ENCODE measurements at places on chromosomes 3 and 15.

DNA sequence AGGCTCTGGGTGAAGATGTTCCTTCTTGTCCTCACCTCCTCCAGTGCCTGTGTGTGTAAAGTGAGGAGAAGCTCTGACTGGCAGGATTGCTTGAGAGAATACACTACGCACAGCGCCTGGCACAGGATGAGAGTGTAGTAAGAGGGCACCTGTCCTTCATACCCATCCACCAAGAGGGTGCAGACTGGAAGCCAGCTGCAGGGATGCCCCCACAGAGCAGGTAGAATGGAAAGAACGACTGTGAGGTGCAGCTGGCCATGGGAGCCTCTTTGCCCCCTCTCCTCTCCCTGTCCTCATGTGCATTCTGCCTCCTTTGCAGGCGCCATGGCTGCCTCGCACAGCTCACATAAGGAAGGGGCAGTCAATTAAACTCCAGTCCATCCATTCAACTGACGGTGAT is 12.3 kb downstream of the FBXL22 start:
- no peak for DNase-seq

DNA sequence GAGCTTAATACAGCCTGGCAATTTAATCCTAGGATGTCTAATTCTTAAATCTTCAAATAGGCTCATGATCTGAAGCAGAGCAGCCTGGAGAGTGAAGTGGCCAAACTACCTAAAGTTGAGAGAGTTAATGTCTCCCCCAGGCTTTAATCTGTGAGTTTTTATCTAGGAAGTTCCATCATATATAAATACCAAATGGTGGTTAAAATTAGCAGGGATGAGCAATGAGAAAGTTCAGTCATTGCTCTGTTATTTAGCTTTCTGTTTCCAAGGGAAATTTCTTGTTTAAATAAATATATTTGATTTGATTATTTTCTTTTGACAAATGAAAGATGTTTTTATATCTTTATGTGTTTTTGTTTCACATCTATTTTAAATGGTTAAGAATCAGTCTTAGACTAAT is 274.4 kb upstream of the UMPS start:
- DNase-seq, result no peak

- no peak for DNase-seq
Measured at GRCh38 chr3:184050217-184050847, 2.5 kb upstream of the HTR3C start.

DNA sequence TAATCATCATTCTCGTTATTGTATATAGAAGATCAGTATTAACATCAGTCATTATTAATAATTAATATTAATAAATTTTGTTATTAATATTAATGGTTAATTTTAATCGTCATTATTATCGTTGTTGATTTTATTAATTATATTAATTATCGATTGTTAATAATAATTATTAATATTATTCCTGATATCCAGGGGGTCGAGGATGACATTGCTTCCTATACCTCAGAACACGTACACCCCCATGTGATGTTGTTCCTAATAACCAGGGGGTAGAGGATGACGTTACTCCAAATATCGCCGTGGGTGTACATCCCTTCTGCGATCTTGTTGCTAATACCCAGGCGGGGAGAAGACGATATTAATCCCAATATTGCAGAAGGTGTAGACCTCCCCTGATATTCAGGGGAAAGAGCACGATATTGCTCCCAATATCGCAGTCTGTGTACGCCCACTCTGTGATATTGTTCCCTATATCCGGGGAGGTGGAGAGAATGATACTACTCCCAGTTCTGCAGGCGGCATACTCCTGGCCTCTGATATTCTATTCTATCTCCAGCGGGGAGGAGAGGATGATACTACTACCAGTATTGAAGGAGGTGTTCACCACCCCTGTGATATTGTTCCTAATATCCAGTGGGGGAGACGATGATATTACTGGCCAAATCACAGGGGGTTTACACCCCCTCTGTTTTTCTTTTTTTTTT is 22.3 kb upstream of the BMF start:
- DNase-seq, result no peak

GRCh38 chr15:62071711-62072308 is 5.0 kb downstream of the C2CD4A start:
- DNase-seq, result no peak

DNA sequence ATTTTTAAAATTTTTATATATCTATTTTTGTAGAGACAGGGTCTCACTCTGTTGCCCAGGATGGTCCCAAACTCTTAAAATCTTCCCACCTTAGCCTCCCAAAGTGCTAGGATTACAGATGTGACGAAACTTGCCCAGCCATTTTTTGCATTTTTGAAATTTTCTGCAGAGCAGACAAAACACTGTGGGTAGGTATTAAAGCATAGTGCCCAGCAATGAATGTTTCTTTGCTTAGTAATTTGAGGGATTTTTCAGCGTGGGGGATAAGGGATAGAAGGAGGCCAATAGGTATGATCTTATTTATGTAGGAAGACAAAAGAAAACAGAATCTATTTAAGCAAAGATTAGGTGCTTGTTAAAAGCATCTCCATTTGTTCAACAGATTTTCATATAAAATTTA is 446.8 kb upstream of the DPH6 start:
- no peak for DNase-seq

DNA sequence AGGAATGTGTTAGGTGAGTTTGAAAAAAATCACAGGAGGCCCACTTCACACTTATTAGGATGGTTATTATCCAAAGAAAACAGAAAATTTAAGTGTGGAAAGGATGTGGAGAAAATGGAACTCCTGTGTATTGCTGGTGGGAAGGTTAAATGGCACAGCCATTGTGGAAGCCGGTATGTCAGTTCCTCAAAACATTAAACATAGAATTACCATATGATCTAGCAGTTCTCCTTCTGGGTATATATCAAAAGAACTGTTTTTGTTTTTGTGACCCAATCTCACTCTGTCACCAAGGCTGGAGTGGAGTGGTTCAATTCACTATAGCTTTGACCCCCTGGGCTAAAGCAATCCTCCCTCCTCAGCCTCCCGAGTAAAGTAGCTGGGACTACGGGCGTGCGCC is 10.4 kb upstream of the ZFYVE19 start:
- DNase-seq, result no peak

DNA sequence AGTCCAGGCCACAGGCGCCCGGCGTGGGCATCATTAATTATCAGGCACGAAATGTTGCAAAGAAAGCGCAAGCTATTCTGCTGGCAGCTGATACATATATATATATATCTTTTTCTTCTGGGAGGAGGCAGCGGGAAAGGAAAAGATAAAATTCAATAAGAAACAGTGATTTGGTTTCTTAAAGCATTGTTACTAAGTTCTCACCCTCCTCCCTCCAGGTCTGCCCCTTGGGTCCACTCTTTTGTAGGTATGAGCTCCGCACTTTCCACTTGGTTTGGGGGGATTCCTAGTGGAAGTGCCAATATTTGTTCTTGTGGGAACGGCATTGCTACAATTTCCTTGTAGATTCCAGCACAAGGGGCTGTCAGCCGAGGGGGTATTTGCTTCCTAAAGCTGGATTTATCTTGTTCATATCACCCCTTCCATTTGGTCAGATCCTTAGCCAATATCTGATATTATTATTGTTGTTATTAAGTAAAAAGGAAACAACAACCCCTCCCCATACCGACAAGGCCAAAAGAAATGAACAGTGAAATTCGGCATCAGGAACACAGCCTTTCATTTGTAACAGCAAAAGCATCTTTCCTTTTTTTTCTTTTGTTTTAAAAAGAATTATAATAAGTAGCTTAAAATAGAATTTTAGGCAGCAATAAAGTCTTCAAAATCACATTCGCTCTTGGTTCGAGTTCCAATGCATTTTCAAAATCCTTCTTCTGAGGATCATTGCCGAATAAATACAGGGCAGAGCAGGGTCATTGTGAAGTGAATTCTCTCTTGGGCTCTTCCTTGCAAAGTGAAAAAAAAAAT is 15.6 kb downstream of the ZIC1 start:
- no peak for DNase-seq

DNA sequence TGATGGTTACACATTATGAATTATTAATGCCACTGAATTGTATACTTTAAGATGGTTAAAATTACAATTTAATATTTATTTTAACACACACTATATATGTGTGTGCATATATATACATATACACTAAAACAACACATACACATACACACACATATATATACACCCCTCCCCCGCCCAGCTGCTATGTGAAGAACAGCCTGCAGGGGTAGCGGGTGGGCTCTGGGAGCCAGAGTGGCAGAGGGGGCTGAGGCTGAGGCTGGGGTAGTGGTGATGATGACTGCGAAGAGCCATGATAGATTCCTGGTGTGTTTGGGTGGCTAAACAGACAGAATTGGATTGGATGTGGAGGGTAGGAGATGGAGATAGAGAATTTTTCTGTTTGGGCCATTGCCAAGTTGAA is 39.4 kb upstream of the APEH start:
- DNase-seq, result no peak

GRCh38 chr3:158470944-158471638 is 99.9 kb upstream of the MLF1 start:
- DNase-seq, result no peak

- DNase-seq, result peak; percentile 71
Measured at GRCh38 chr3:100073714-100074307, 40.5 kb downstream of the FILIP1L start.

- no peak for DNase-seq
Measured at GRCh38 chr15:84855136-84855535, 29.3 kb upstream of the SLC28A1 start.

DNA sequence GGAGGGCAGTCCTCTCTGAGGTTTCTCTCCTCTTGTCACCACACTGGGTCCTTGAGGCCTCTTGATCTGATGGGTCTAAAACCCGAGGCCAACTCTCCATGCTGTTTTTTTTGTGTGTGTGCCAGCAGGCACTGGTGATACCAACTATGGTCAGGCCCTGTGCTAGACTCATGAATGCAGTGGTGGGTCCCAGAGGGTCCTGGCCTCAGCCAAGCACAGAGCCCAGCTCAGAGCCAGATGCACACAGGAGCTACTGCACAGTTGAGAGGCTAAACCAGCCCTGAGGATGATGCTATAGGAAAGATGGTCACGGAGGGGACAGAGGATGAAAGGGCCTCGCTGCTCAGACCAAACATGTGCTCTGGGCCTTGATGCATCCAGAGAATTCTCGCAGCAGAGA is 33.5 kb downstream of the RAB6B start:
- no peak for DNase-seq

- DNase-seq, result no peak
Measured at GRCh38 chr3:162996368-162996767, 1499.8 kb downstream of the OTOL1 start.

- DNase-seq, result no peak
Measured at GRCh38 chr3:60282866-60283265, 968.4 kb downstream of the FHIT start.

- DNase-seq, result no peak
Measured at GRCh38 chr3:40951636-40952035, 247.7 kb upstream of the CTNNB1 start.

DNA sequence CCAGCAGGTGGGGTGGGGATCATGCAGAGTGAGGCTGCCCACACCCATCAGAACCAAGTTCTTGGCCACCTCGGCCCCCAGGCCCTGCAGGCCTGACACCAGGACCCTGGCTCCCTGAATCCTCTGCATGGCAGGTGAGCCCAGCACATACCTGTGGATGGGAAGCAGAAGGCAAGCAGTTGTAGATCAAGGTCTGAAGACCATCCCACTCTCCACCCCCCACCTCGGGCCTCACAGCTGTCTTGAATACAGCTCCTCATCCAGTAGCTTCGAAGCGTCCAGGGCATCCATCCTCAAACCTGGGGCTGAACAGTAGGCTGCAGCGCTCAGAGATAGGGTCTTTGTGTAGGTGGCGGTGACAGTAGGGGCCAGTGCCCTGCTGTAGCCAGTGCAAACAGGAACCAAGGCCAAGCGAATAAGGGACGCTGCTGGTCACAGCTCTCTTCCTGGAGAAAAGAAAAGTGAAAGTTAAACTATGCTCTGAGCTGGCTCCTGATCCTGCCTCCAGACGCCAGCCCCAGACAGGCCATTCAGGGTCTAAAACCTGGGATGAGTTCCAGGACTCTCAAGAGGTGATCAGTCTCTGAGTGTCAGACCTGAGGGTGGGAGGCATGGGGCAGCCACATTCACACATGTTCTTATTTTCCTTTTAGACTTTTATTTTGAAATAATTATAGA is at the start of gene UBA7:
Gene UBA7 (minus strand): TSS at position 457 of the 678 bp plus-strand sequence. CDS start 166 bp downstream, at position 291.
- DNase-seq, result no peak

- peak; percentile 49 for DNase-seq
Measured at GRCh38 chr3:183555541-183556081, at the start of gene KLHL6. Gene KLHL6 (minus strand): TSS chr3:183555706. CDS start chr3:183555653, 53 bp downstream.

GRCh38 chr3:170534227-170534626 is 51.6 kb downstream of the SLC7A14 start:
- DNase-seq, result no peak

GRCh38 chr3:116877968-116878367 is 168.4 kb downstream of the TUSC7 start:
- DNase-seq, result no peak

- peak; percentile 60 for DNase-seq
Measured at GRCh38 chr3:31936420-31937060, 44.5 kb downstream of the OSBPL10 start.

- no peak for DNase-seq
Measured at GRCh38 chr3:151219056-151219455, 16.0 kb upstream of the GPR171 start.

GRCh38 chr3:17033516-17034168 is 148.9 kb downstream of the PLCL2 start:
- no peak for DNase-seq

- no peak for DNase-seq
Measured at GRCh38 chr15:71647487-71647808, 162.9 kb upstream of the NR2E3 start.

- DNase-seq, result peak; percentile 42
Measured at GRCh38 chr3:27659279-27660021, 62.7 kb downstream of the EOMES start.

- DNase-seq, result no peak
Measured at GRCh38 chr3:32126305-32127015, 20.0 kb downstream of the GPD1L start.

All from kidney (tissue), 22 donors.